ENCODE measurements at places on chromosomes 5 and 9. TPM values are rescaled to one million over a fixed set of nuclear protein-coding genes. Genes with fewer than 3 reads are reported as not detected.

Gene SPRY4
- total RNA-seq = 9.4 TPM

- H3K27ac ChIP-seq = no peak overlapping the region
- H3K4me1 ChIP-seq = no peaks in the 10 kb centered on the region
- DNase-seq = no peak
- no peak overlapping the region for H3K4me3 ChIP-seq
Measured at GRCh38 chr5:40879163-40879942, 29.9 kb upstream of the C7 start.

- H3K27ac ChIP-seq = no peak overlapping the region
- no peaks in the 10 kb centered on the region for H3K27me3 ChIP-seq
- DNase-seq = no peak
- no peak overlapping the region for H3K4me3 ChIP-seq
Measured at GRCh38 chr5:58925627-58926540, 343.0 kb downstream of the RAB3C start.

DNA sequence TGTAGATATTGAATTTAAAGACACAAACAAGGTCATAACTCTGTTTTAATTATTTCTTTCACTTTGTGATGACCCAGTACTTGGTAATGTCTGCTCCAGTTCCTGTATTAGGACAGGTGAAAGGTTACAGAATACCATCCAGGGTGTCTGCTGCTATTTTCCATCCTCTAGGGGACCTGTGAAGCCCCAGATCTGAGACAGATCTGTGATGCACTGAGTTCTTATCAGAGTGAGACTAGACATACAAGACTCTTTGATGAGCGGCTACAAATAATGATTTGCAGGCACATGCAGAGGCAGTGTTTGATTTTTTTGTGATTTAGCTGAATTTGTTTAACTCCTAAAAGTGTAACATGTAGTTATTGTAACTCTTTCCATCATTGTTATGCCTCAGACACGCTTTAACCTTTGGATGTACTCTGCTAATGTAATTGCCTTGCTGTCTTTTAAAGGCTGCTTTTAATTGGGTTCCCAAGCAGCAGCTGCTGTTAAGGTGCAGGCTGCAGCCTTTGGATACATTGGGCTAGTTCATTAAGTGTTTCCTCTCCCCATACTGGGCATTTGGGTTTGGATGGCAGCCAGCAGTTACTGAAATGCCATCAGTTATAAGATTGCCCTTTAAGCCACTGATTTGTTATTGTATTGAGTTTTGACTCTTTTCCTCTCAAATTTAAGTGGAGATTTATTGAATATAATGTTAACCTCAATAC lies 63.3 kb downstream of the RASGRF2 start:
- no peaks in the 10 kb centered on the region for H3K36me3 ChIP-seq
- no peak for DNase-seq
- H3K4me3 ChIP-seq = no peak overlapping the region
- H3K27ac ChIP-seq = no peak overlapping the region
- peaks cover 3% of the 10 kb centered on the region for H3K27me3 ChIP-seq
- H3K4me1 ChIP-seq = no peaks in the 10 kb centered on the region

- H3K36me3 ChIP-seq = no peaks in the 10 kb centered on the region
- no peaks in the 10 kb centered on the region for H3K27me3 ChIP-seq
- no peak for DNase-seq
- H3K4me1 ChIP-seq = no peaks in the 10 kb centered on the region
- no peak overlapping the region for H3K27ac ChIP-seq
Measured at GRCh38 chr9:117936185-117937130, 232.3 kb downstream of the TLR4 start.

DNA sequence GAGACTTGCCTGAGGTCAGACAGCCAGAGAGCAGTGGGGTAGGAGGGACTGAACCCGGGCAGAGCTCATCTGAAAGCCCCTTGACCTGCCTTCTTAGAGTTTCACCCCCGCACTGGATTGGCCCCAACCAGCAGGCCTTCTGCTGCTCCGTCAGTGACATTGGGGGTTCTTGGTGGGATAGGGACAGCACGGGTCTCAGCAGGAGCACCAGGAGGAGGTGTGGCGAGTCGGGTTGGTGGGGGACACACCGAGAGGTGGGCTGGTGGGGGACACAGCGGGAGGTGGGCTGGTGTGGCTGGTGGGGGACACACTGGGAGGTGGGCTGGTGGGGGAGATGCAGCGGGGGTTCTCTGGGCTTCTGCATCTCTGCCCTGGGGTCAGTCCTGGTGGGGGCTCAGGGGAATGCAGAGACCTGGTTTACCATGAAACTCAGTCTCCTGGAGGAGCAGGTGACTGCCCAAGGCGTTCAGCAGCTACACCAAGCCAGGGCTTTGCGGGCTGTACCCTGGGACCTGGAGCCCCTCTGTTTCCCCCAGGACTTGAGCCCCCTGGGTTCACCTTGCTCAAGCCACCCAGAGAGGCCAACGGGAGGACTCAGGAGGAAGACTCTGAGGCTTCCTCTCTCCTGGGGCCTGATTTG lies 28.1 kb upstream of the RNU6ATAC start:
- H3K4me1 ChIP-seq = peaks cover 15% of the 10 kb centered on the region
- H3K27me3 ChIP-seq = no peaks in the 10 kb centered on the region
- H3K27ac ChIP-seq = no peak overlapping the region

Gene SLC4A9
- 0.13 TPM for total RNA-seq

Measured in ovary (tissue), 10 donors.